ENCODE measurements at places on chromosomes 7 and 10.

GRCh38 chr7:90713628-90714027, 117.5 kb downstream of the CDK14 start:
- DNase-seq, result no peak

- no peak for DNase-seq
Observed at GRCh38 chr7:69243016-69243415, 355.3 kb upstream of the AUTS2 start.

- no peak for DNase-seq
Observed at GRCh38 chr7:81637534-81637933, 132.3 kb downstream of the HGF start.

- DNase-seq, result peak; percentile 23
Observed at GRCh38 chr7:2182461-2182860, 50.3 kb downstream of the MAD1L1 start.

DNA sequence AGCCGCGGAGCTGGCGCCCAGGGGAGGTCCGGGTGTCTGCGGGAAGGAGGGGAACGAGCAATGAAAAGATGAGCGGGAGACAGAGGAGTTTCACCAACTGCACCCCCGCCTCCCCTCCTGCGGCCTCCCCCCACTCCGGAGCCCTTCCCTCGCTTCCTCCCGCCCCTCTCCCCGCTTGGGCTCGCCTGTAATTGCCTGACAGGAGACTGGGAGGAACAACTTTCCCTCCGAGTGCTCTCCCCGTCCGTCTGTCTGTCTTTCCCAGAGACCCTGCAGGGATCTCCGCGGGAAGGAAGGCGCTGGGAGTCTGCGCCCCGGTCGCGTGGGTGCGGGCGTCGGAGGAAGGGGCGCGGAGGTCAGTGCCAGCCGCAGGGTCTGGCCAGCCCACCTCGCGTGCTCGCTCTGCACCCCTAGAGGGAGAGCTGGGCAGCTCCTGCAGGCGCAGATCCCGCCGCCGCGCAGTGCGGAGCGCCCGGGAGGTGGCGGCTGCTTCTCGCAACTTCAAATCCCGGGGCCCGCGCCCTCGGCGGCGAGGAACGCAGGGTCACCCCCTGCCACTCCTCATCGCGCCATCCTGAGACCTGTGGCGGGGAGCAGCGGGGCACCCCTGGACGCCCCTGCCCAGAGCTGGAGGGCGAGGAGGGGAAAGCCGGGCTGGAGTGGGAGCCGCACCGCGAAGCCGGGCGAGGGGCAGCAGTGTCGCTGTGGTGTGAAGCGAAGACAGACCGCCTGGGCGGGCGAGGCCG, 511 bp upstream of the NRP1 start:
- DNase-seq, result peak; percentile 91

DNA sequence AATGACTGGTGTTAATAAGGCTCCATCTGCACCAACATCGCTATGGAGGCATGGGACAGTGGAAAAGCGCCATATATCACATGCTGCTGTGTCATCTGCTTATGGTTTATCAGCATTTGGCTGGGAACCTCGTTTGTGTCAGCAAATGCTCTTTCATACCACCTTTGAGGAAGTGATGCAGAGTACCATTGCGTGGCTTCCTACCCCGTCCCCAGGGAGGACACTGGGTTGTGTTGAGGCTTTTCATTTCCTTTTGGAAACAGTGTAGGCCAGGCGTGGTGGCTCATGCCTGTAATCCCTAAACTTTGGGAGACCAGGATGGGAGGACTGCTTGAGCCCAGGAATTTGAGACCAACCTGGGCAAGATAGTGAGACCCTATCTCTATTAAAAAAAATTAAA, 6.8 kb downstream of the TACR2 start:
- no peak for DNase-seq

- DNase-seq, result no peak
Observed at GRCh38 chr7:128042012-128042411, 10.8 kb upstream of the LRRC4 start.

GRCh38 chr7:30163231-30163894, 28.6 kb downstream of the MTURN start:
- no peak for DNase-seq

DNA sequence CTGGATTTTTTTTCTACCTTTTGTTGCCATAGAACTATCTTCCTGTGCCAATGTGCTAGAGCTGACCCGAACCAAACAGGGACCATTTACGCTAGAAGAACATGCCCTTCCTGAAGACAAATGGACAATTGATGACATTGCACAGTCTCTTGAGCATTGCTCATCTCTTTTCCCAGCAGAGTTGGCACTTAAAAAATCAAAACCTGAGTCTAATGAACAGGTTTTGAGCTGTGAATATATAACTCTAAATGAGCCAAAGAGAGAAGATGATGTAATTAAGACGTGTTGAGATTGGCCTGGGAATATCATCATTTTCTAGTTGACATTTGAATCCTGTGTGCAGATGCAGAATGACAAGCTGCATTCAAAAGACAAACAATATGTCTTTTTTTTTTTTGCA, 37.1 kb downstream of the TRUB1 start:
- no peak for DNase-seq

- no peak for DNase-seq
Observed at GRCh38 chr7:98329791-98330373, 48.4 kb downstream of the BRI3 start.

GRCh38 chr7:30988351-30989005, 24.7 kb downstream of the GHRHR start:
- peak; percentile 67 for DNase-seq

GRCh38 chr7:30650421-30650808, 31.8 kb downstream of the CRHR2 start:
- no peak for DNase-seq

GRCh38 chr7:18962031-18962430, 155.4 kb downstream of the TWIST1 start:
- DNase-seq, result no peak

DNA sequence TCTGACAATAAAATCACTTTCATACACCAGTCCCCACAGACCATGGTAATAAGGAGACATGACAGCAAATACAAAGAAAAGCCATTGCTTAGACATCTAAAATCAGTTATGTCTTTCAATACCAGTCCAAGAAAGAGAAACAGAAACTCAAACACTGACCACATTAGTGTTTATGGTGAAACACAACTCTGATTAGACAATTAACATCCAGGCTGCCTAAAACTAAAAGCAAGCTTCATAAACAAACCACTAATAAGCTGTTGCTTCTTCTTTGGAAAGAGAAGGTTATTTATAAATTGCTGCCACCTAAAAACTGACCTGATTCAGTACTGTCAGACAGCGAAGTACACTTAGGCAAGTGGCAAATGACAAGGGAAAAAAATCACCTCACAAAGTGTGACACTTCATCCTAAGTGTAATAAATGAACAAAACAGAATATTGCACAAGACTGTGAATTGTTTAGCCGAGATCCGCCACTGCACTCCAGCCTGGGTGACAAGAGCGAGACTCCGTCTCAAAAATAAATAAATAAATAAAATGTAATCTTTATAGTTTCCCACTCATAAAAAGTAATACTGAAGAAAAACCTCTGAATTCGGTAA, 277.4 kb downstream of the PARD3 start:
- no peak for DNase-seq

- DNase-seq, result peak; percentile 82
Observed at GRCh38 chr10:97037365-97038361, 148.1 kb downstream of the SLIT1 start.

DNA sequence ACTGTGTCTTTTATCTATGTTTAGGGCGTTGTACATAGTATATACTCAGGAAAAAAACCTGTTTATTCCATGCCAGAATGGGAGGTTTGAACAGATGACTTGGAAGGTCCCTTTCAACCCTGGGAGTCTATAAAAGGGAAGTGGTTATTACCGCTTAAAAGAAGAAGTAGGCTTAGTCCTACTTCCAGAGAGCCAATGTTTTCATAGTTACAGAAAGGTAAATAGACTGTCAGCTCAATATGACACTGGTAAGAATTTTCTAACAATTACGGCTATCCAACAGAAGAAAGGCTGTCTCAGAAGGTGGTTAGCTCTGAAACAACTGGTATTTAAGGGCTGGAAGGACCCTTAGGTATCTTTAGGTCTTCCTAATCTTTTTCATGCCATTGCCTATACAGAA, 1.1 kb upstream of the TFAM start:
- DNase-seq, result no peak

- DNase-seq, result no peak
Observed at GRCh38 chr7:35721288-35721687, 26.4 kb upstream of the HERPUD2 start.
